Right renal pelvis (tissue), 4 donors: ENCODE measurements at places on chromosomes 11 and 22. TPM values are rescaled to one million over a fixed set of nuclear protein-coding genes. Genes with fewer than 3 reads are reported as not detected.

- DNase-seq, result no peak
These were observed 85.2 kb downstream of the APOL5 start for GRCh38 chr22:35802885-35803284.

GRCh38 chr11:23797624-23798419, 699.0 kb upstream of the LUZP2 start:
- DNase-seq, result no peak

- no peak for DNase-seq
These were observed 343.5 kb upstream of the B3GAT1 start for GRCh38 chr11:134755535-134755934.

- no peak for DNase-seq
These were observed 38.8 kb upstream of the HORMAD2 start for GRCh38 chr22:30041475-30041874.

- no peak for DNase-seq
These were observed 16.3 kb upstream of the WNT7B start for GRCh38 chr22:45993143-45993692.

DNA sequence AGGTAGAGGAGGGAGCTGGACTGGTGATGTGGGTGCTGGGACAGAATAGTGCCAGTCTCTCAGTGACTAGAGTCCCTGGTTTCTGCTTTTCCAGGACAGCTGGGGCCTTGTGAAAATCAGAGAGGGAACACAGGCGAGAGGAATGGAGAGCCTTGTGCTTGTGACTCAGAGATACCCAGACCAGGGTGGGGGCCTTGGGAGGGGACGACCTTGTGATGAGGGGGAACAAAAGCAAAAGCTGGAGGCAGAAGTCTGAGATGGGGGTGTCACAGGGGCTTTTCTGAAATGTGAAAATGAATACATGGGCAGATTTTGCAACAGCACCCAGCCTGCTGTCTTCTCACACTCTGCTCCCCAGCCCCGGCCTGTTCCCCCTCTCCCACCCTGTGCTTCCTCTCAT, 3.4 kb upstream of the NR1H3 start:
- DNase-seq, result no peak

- no peak for DNase-seq
These were observed 74.9 kb downstream of the DEPDC5 start for GRCh38 chr22:31828739-31829138.

The KRTAP5-7 gene
- 0.16 TPM for polyA plus RNA-seq

The CHRNA10 gene
- 1.4 TPM for polyA plus RNA-seq

The CD248 gene
- 69.0 TPM for polyA plus RNA-seq

The APLNR gene
- polyA plus RNA-seq, result 108 TPM

The DNAJB13 gene
- 3.6 TPM for polyA plus RNA-seq

The DNHD1 gene
- polyA plus RNA-seq, result 6.5 TPM
